ENCODE measurements at places on chromosomes 11 and 22.
A peak's percentile ranks its signal among the peaks of the same experiment; 100 is the strongest.

DNA sequence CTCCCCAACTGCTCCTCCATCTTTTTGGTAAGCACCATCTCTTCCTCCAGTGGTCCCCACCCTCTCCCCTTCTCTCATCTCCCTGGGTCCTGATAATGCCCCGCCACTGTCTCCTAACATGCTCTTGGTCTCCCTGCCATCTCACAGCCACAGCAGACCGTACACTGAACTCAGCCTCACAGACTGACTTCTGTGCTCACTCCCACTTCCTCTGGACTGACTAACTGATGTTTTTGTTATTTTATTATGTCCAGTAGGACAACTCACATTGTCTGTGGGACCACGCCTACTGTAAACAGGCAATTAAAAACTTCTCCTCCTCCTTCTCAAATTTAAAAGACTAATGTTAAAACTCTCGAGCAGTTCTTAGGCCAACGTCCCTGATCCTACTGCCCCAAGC, 2.6 kb upstream of the GNAZ start:
- DNase-seq, result no peak

- no peak for DNase-seq
Measured at GRCh38 chr11:35464308-35464707, 45.0 kb upstream of the SLC1A2 start.

DNA sequence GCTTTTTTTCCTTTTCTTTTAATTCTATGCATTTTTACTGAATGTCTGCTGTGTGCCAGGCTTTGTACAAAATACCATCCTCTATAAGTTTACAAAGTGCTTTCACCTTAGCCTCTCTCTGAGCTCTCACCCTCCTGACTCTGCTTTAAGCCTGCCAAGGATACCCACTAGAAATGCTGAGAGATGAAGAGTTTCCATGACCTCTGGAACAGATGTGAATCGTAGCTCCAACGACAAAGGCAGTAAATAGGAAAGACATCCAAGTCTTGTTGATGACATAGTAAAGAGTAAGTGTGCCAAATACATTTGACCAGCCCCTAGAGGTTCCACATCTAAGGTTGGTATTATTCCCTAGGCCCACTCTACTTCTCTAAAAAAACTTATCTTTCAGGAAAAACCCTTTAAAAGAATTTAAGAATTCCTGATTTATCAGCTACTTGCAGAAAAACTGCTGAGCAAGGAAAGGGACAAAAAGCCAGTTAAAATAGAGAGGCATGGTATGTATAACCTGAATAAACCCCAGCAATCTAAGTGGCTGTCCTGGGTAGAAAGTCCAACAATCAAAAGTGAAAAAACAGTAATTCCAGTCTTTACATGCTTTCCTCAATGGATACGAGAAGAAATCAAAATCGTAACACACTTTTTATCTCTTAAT, 45.4 kb downstream of the GAB2 start:
- DNase-seq, result no peak

DNA sequence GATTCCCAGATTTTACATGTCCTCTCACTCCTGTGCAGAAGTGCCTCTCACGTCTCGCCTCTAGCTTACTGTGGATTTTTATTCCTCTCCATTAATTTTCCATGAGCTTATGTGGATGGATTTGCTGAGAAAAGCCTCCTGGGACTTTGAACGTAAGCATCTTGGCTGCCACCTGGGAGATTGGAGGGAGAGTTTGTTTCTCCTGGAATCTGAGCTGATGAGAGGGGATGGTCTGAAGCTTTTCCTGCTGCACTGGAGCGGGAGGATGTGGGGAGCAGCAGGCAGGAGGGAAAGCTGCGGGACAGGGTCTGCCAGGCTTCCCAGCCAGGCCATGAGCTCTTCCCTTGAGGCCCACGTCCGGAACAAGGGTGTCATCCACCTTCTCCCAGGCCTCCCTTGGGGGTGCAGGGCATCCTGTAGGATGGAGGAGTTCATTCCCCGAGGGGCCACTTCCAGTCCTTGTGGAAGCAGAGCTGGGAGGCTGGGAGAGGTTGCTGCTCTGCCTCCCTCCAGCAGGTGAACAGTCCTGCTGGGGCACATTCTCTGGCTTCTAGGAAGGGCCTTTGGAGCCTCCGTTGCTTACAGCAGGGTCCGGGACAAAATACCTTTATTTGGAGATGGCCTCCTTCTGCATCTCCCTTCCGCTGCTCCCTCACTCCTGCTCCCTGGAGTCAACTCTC, 3.6 kb upstream of the SHANK2 start:
- DNase-seq, result no peak

DNA sequence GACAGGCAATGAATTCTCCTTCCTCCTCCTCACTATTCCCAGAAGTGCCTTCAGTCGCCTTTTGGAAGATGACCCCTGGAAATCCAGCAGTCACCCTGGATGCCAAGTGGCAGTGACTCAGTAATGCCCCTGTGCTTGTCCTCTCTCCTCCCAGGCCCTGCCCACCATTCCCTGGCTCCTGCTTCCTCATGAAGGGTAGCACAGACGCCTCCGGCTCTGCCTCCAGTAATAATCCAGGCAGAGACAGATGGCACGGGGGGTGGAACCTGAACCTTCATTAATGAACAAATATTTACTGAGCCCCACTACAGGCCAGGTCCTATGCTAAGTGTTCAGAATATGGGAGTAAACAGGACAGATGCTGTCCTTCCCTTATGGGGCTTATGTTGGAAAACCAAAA, 23.2 kb downstream of the SYT13 start:
- DNase-seq, result no peak

GRCh38 chr11:71298016-71298550, 45.7 kb upstream of the SHANK2 start:
- no peak for DNase-seq

- DNase-seq, result no peak
Measured at GRCh38 chr11:114243461-114244372, 52.5 kb upstream of the NNMT start.

- DNase-seq, result no peak
Measured at GRCh38 chr11:115921986-115922385, 417.8 kb upstream of the CADM1 start.

DNA sequence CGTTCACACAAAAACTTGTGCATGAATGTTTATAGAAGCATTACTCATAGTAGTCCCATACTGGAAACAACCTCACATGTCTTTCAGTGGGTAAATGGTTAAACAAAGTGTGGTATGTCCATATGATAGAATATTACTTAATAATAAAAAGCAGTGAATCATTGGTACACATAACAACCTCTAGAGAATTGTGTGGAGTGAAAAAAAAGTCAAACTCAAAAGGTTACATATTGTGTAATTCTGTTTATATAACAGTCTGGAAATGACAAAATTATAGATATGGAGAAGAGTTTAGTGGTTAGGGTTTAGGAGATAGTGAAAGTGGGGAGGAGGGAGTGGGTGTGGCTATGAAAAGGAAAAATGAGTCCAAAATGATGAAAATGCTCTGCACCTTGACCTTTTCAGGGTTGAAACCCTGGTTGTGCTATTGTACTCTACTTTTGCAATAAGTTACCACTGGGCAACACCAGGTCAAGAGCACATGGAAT, 243.4 kb upstream of the DDI1 start:
- DNase-seq, result peak; percentile 43

DNA sequence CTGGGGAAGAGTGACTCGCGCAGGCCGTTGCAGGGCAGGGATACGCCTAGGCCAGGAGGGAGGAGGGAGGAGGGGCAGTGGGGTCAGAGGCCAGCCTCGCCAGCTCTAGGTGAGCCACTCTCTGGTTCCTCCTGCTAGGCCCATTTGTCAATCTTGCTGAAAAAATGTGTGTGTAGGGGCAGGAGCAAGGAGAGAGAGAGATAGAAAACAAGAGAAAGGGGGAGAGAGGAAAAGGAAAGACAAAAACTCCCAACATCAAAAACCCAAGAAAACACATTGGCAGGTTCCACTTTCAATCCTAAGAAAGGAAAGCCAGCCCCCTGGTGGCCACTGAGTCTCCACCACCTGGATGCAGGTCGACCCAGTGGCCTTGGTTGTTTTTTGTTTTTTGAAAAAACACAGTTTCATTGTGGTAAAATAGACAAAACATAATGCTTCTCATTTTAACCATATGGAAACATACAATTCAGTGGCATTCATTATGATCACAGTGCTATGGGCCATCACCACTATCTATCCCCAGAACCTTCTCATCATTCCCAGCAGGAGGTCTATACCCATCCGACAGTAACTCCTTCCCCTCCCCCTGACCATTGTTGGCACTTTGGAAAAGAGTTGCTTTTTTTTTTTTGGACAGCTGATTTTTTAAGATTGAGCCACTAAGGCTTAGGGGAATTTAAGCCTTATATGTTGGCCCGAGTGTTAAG, 10.9 kb downstream of the OMP start:
- peak; percentile 29 for DNase-seq

DNA sequence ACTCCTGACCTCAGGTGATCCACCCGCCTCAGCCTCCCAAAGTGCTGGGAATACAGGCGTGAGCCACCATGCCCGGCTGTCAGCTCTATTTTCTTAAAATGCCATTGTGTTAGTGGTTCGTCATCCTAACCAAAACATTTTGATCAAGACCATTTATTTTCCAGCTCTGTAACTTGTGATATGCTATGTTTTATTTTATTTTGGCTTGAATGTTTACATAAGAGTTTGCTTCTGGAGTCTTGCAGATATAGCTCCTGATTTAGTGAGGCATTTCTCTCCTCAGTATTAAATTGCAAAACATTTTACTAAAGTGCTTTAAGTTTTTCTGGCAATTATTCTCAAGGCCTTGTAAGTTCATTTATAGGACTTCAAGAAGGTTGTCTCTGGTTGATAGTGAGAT, 4.4 kb downstream of the EP300 start:
- DNase-seq, result no peak

Data from fibroblast of skin of right biceps (primary cell).